Thymus (tissue), 14 donors: ENCODE measurements at places on chromosomes 3 and 15. TPM values are rescaled to one million over a fixed set of nuclear protein-coding genes. Genes with fewer than 3 reads are reported as not detected.

CDC25A gene
- total RNA-seq = 17.2 TPM

- H3K27me3 ChIP-seq = no peaks in the 10 kb centered on the region
- peaks cover 10% of the 10 kb centered on the region for H3K4me1 ChIP-seq
- DNase-seq = peak; percentile 23
- no peaks in the 10 kb centered on the region for H3K36me3 ChIP-seq
- H3K4me3 ChIP-seq = peak overlapping the region; percentile 95
- no peak overlapping the region for H3K27ac ChIP-seq
Observed at GRCh38 chr3:141877911-141878310, 1.5 kb downstream of the ATP1B3 start.

PLSCR4 gene
- 4.1 TPM for total RNA-seq

DNA sequence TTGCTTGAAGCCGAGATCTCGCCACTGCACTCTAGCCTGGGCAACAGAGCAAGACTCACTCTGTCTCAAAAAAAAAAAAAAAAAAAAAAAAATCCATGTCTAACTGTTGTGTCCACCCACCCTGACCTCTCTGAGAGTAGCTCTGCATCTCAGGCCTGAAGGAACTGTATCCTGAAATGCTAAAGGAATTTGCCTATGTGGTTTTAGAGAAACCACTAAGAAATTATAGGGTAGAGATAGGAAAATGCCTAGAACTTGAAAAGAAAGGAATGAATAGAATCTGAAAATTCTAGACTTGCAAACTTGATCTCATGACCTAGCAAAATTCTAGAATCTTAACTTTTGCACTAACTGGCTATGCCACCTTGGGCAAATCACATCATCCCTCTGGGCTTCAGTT lies 217.5 kb upstream of the ROPN1 start:
- H3K36me3 ChIP-seq = no peaks in the 10 kb centered on the region
- no peaks in the 10 kb centered on the region for H3K4me1 ChIP-seq
- no peak overlapping the region for H3K27ac ChIP-seq
- no peaks in the 10 kb centered on the region for H3K27me3 ChIP-seq
- DNase-seq = no peak
